A549 treated with CORT108297 at 1 μM for 4 hours (cell line): ENCODE measurements at places on chromosomes 4 and X. TPM values are rescaled to one million over a fixed set of nuclear protein-coding genes. Genes with fewer than 3 reads are reported as not detected.

SORBS2 gene
- total RNA-seq: 0.02 to 0.31 TPM (median 0.22 TPM) in 5 replicates

ABCG2 gene
- total RNA-seq: 17.3 to 21.0 TPM (median 20.2 TPM) in 5 replicates

DKK2 gene
- total RNA-seq: not detected in 5 replicates

GAGE12F gene
- total RNA-seq: not detected in 5 replicates

CD40LG gene
- total RNA-seq: not detected in 5 replicates

NUDT10 gene
- 0.42 to 0.64 TPM (median 0.46 TPM) in 5 replicates for total RNA-seq

DNAAF6 gene
- not detected in 5 replicates for total RNA-seq

MSX1 gene
- 5.6 to 11.8 TPM (median 9.9 TPM) in 5 replicates for total RNA-seq

SHISA3 gene
- total RNA-seq: not detected in 5 replicates

SPCS3 gene
- total RNA-seq: 30.5 to 45.4 TPM (median 38.9 TPM) in 5 replicates
